Foreskin melanocyte (primary cell): ENCODE measurements at places on chromosomes 2 and 18.
A peak's percentile ranks its signal among the peaks of the same experiment; 100 is the strongest.

GRCh38 chr2:175823002-175823706 is 178.9 kb downstream of the LNPK start:
- DNase-seq = no peak

DNA sequence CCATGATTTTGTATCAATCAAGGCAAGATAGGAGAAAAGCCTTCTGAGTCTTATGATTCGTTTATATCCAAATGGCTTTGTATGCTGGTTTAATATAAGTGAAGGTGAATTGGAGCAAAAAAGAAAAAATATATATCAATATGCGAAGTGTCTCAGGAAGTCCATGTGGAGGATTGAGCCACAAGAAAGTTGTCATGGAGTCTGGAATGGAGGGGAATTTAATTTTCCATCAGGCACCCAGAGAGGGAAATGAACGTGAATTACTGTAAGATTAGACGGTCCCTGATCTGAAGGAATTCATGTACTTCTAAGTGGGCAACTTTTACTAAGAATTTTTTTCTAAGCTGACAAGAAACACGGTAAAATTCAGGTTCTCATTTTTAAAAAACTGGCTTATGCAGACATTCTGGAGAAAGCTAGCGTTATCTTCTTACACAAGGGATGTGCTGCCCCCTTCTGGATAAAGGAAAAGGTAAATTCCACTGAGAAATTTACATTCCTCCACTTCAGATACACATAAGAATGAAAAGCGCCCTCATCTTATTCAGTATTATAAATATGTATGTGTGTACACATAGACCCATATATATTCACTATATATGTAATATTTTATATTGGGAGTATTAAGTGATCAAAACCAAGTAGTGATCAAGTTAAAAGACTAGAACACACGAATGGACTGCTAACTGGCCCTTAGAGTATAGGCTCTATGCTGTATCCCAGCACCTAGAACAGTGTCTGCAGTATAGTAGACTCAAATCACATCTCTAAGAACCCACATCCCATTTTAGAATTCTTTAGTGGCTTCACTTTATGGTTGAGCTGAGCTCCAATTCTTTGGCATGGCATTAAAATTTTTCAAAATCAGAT is 289.0 kb upstream of the TFPI start:
- peak; percentile 46 for DNase-seq

- no peak for DNase-seq
Measured at GRCh38 chr2:72754628-72755320, 71.1 kb downstream of the EXOC6B start.

DNA sequence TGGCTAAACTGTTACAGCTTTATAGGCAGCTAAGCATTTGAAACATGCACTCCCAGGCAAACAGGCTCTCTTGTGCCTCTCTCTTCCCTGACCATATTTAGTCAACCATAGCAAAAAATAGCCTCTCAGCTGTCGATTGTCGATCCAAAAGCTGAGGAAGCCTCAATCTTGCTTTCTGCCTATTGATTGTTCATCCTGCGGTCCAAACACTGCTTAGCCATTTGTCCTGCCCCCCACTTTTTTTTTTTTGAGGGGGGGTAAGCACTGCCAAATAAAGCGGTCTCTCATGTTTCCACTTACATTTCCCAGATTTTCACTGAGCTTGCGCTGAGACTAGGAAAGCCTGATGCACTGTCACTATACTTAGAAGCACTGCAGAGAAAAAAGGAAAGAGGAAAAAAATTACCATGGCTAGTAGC is 90.8 kb downstream of the MIB1 start:
- DNase-seq = no peak

GRCh38 chr18:48051945-48052840 is 121.7 kb upstream of the SMAD2 start:
- no peak for DNase-seq
